Daoy (cell line): ENCODE measurements at places on chromosomes 5 and 9. TPM values are rescaled to one million over a fixed set of nuclear protein-coding genes. Genes with fewer than 3 reads are reported as not detected.

The FGD3 gene
- 0.06 and 0.65 TPM in 2 replicates for total RNA-seq

The TIMD4 gene
- total RNA-seq: not detected in 2 replicates

The EDIL3 gene
- total RNA-seq: 184 and 191 TPM in 2 replicates

The SELENOP gene
- not detected in 2 replicates for total RNA-seq

The CYLC2 gene
- not detected in 2 replicates for total RNA-seq

The C9 gene
- not detected in 2 replicates for total RNA-seq

The HRCT1 gene
- total RNA-seq: 1.8 and 3.5 TPM in 2 replicates

The HCN1 gene
- total RNA-seq: not detected in 2 replicates

The DND1 gene
- total RNA-seq: 0.69 and 1.4 TPM in 2 replicates

The MYOZ3 gene
- total RNA-seq: 0.09 TPM in 1 of 2 replicates, not detected in the other

The SPOUT1 gene
- 29.9 and 45.8 TPM in 2 replicates for total RNA-seq

The MYOT gene
- not detected in 2 replicates for total RNA-seq

GRCh38 chr9:25814023-25814422 lies 135.8 kb upstream of the TUSC1 start:
- DNase-seq: no peak

- DNase-seq: peak; percentile 23
Measured at GRCh38 chr5:94524841-94525697, 93.3 kb downstream of the KIAA0825 start.

DNA sequence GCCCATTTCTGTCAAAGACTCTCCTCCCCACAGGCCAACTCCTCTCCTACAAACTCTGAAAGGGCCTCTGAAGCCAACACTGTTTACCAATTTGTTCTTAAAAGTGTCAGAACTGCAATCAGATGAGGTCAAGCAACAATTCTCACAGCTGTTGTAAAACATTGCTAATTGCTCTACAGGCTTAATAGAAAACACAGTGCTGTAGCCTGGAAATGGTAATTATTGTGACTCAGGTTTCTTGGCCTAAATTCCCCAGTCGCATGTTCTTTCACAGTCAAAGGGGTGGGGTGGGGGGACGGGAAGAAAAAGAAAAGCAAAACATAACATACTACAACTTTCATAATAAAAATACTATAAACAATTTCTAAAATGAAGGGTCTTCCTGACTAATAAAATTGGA lies 343.2 kb downstream of the DMAC1 start:
- DNase-seq: no peak

- no peak for DNase-seq
Measured at GRCh38 chr5:156395306-156395675, 68.3 kb downstream of the SGCD start.

DNA sequence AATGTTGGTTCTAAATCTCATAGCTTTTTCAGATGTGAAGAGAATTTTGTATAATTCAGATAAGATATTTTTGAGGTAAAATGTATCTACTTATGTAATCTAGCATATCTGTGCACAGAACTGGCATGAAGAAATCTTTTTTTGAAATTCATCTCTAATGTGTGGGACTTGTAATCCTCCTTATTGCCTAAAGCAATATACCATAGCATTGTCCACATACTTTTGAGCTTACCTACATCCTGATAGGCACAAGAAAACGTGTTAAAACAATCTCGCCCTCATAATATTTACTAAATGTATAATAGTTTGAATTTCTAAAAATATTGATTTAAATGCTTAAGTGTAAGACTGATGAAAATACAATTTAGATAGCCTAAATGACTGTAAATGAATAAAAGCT lies 1686.5 kb upstream of the ACO1 start:
- no peak for DNase-seq

- DNase-seq: no peak
Measured at GRCh38 chr9:134551176-134551575, 90.4 kb upstream of the COL5A1 start.

GRCh38 chr9:27176971-27177370 lies 67.9 kb downstream of the TEK start:
- DNase-seq: no peak

DNA sequence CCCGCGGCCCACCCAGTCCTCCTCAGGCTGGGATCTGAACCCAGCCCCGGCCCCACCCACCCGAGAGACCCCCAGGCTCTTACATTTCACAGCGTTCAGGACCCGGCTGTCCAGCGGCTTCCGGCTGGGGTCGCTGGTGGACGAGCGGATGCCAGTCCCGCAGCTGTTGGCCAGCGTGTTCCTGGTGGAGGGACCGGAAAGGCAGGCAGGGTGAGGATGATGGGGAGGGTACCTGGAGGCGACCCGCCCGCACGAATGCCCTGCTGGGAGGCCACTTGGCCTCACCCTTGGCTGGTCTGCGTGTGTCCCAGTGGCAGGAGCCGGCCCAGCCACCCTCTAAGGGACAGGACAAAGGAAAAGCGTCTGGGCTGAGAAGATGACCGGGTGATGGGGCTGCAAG lies 51.9 kb upstream of the UBAC1 start:
- no peak for DNase-seq

GRCh38 chr9:86843206-86843605 lies 104.1 kb downstream of the GAS1 start:
- DNase-seq: no peak

DNA sequence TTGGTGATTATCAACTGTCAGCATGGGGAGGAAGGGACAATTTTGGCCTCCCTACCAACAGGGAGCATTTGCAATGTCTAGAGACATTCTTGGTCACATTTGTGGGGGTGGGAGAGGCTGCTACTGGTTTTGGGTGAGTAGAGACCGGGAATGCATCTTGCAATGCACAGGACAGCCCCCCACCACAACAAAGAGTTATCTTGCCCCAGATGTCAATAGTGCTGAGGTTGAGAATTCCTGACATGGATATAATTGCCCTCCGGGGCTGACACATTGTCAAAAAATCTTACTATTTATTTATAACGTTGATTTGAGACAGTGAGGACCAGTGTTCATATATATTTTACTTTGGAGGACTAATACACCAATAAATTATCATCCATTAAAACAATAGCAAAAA lies 316.1 kb downstream of the PSAT1 start:
- DNase-seq: no peak

GRCh38 chr5:121890297-121890858 lies 38.7 kb downstream of the FTMT start:
- peak; percentile 3 for DNase-seq

DNA sequence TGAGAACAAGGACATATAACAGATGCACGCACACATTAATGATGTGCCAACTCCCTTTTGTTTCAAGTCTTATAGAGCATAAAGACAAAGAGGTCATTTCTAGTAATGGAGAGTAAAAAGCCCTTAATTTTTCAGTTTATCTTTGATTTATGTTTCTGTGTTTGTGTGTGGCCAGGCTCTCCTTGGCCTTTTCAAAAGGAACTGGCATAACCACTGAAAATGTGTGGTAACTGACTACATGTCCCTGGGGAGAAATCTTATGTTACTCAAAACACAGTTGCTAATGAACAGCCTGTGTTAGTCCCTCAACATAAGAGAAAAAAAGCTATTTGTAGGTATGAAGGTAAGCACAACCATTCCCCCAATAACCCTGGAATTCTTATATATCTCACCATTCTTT lies 47.6 kb upstream of the SHOC1 start:
- DNase-seq: no peak

GRCh38 chr9:133811471-133811870 lies 73.3 kb upstream of the SARDH start:
- no peak for DNase-seq

DNA sequence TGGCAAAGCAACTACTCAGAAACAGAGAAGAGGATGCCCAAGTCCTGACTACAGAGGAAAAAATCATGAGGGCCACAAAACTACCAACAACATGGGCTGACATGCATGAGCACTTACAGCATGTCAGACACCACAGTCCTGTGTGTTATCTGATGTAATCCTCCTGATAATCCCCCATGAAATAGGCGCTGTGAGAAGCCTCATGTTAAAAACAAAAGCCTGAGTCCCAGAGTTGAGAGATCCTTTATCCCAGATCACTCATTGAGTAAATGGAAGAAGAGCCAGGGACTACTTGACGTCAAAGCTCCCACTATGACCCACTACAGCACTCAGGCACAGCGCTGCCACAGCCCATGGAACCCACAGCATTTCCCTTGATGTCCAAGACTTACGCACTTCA lies 7.2 kb upstream of the SPOCK1 start:
- DNase-seq: no peak

- DNase-seq: peak; percentile 51
Measured at GRCh38 chr9:34430843-34431437, 27.4 kb downstream of the FAM219A start.

- no peak for DNase-seq
Measured at GRCh38 chr5:1910081-1910760, 27.5 kb upstream of the IRX4 start.

- no peak for DNase-seq
Measured at GRCh38 chr5:82862711-82863110, 214.5 kb downstream of the TMEM167A start.
